Foreskin keratinocyte (primary cell): ENCODE measurements at places on chromosomes 12 and 14.
A peak's percentile ranks its signal among the peaks of the same experiment; 100 is the strongest.

- no peak for DNase-seq
Measured at GRCh38 chr12:57190037-57190436, 26.6 kb upstream of the NXPH4 start.

DNA sequence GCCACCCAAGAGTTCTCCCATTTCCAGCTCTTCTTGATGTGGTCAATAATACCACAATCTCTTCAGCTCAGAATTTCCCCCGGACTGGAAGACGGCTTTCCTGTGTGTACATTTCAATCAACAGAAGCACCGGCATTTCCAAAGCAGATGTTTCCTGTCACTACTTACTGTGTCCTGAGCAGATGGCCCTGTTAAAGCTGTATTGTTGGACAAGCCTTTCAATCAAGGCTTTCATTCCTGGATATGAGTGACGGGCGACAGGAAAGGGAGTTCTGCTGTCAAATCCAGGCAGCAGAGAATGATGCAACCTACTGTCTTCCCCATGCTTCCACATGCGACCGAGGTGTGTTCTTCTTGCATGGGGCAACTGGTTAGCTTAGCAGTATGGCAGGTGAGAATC, 76.4 kb upstream of the CCDC60 start:
- DNase-seq, result no peak

- no peak for DNase-seq
Measured at GRCh38 chr12:103503546-103504480, 8.0 kb upstream of the C12orf42 start.

DNA sequence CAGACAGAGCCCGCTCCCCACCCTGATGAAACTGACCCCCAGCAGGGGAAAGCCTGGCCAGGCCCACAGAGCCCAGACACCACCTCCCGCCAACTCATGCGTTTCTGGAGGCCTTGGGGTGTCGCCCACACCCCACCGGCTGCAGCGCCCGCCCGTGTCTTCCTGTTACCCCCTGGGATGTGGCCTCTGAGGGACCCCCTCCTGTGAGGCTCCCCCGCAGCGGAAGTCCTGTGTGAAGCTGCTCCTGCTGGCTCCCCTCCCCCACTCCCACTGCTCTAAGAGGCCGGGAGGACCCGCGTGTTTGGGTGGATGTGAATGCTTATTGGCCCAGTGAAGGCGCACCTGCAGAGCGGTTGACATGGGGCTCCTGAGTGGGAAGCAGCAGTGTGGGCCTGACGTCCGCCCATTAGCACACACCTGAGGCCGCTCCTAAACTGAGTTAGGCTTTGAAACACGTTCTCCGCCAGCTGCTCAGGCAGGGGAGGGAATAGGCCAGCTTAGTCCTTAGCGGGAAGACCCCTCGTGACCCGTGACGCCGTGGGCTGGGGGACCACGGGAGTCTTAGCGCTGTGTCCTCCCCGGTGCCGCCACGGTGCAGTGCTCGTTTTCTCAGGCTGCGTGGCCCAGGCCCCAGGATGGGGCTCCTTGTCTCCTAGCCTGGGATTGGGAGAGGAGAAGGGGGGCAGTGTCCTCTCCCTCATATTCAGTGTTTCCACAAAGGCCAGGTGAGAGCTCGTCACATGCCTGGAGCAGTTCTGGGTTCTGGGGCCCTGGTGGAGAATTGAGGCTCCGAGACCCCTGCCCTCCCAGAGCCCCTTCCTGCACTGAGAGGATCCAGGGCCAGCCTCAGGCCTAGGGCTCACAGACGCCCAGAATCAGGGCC, 323.4 kb upstream of the SFSWAP start:
- DNase-seq, result no peak

- no peak for DNase-seq
Measured at GRCh38 chr14:75662966-75663365, 1.9 kb downstream of the TTLL5 start.

- DNase-seq, result peak; percentile 62
Measured at GRCh38 chr12:49198431-49199155, 9.7 kb upstream of the TUBA1A start.

DNA sequence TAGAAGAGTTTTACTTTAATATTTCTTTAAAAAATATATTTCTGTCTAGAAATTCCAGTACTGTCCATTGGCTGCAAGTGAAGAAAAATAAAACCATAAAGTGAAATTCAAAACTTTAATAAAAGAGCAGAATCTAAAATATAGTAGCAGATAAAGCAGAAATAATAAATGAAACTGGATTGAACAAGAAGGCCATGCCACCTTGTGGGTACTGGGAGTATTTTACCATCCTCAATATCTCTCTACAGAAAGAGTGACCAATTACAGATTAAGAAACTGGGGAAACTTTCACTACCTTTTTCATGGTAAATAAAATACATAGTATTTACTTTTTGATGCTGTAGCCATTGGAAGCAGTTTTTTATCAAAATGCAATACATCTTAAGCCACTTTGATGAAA, 220.5 kb downstream of the BCAT1 start:
- DNase-seq, result peak; percentile 23

DNA sequence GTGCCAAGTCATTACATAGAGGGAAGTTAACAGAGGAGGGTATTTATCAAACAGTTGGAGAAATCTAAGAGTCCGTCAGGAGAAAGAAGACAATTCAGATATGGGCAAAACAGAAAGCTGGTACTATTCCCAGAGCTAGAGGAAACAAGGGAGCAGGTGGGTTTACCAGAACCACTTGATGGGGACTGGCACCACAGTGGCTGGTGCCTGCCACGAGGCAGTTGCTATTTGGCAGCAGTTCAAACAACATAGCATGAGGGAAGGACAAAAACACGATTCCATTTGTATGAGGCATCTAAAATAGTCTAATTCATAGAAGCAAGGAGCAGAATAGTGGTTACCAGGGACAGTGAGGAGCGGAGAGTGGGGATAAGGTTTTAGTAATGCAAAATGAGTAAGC, 24.6 kb upstream of the KLRD1 start:
- DNase-seq, result no peak

- no peak for DNase-seq
Measured at GRCh38 chr12:72966684-72967083, 694.5 kb downstream of the TRHDE start.

DNA sequence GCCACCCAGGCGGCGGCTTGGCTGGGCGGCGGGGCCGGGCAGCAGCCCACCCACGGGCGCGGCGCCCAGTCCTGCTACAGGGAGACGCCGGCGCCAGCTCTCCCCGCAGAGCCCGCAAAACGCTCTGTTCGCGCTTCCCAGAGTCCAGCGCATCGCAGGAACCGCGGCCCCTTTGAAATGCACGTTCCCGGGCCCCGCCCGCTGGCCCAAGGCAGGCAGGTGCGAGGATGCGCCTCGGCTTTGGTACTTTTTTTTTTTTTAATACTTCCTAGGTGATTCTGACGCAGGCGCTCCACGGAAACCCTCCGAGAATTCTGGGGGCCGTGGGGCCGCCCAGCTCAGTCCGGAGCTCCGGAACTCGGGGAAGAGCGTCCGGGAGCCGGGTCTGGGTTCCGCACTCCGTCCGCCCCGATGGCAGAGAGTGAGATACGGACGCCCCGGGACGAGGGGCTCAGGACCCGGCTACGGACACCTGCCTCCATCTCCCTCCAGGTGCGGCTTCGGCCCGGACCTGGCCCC, 483 bp downstream of the POC1B start:
- DNase-seq, result peak; percentile 59

GRCh38 chr12:110248096-110248447, 33.0 kb upstream of the ATP2A2 start:
- DNase-seq, result no peak

GRCh38 chr12:89267404-89267803, 84.9 kb downstream of the DUSP6 start:
- no peak for DNase-seq

GRCh38 chr12:110247340-110248095, 33.5 kb upstream of the ATP2A2 start:
- DNase-seq, result peak; percentile 99

GRCh38 chr14:67480011-67480410, 8.5 kb downstream of the TMEM229B start:
- no peak for DNase-seq

DNA sequence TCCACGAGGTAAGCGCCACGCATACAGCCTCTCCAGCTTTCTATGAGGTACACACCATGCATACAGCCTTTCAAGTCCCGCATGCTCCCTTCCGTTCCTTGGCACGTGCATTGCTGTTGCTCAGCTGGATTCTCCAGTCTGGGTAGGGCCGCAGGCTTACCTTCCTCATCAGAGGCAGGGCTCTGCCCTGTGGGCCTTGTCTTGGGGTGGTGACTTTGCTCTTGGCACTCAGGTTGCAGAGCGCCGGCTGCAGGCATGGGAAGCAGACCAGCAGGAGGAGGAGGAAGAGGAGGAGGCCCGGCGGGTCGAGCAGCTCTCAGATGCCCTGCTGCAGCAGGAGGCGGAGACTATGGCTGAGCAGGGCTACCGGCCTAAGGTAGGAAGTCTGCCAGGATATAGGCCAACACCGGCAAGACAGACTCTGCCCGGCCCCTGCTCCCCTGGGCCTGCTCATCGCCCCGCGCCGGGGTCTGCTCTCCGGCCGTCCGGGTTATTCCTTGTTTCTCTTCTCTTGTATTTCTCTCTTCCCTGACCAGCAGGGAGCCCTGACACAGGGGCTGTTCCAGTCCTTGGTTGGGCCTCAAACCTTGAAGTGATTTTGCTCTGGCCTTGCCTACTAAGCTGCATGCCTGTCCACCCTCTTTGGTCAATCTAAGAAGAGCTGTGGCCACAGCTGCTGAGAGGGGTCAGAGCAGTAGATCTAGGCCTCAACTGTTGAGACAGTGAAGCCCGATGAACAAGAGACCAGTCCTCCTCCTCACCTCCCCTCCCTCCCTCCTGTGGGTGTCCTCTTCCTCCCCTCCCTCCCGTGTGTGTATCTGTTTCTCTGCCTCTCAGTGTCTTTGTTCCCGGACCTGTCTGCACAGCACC, 15.3 kb downstream of the TCHP start:
- peak; percentile 2 for DNase-seq

- DNase-seq, result no peak
Measured at GRCh38 chr12:12518464-12518845, 44.2 kb downstream of the DUSP16 start.

GRCh38 chr12:86914721-86915120, 658.5 kb upstream of the MGAT4C start:
- DNase-seq, result no peak

GRCh38 chr12:45973526-45973925, 16.8 kb downstream of the SCAF11 start:
- DNase-seq, result no peak

DNA sequence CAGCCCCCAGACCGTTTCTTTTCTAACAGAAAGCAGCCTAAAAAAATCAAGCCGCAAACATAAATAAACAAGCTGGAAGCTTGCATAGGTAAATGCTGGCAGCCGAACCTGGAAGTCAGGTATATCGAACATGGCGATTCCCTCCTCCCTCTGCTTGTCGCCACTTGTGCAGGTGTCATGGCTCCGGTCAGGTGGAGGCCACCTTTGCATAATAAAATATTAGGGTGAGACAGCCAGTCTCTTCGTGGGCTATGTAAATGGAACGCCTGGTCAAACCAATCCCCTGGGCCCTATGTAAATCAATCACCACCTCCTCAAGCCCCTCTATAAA, 223.9 kb upstream of the DAAM1 start:
- no peak for DNase-seq

GRCh38 chr12:27610374-27610773, 85.9 kb upstream of the REP15 start:
- DNase-seq, result peak; percentile 86

- no peak for DNase-seq
Measured at GRCh38 chr14:104541905-104542465, 37.6 kb upstream of the C14orf180 start.

GRCh38 chr12:54166567-54167499, 22.0 kb downstream of the SMUG1 start:
- no peak for DNase-seq

DNA sequence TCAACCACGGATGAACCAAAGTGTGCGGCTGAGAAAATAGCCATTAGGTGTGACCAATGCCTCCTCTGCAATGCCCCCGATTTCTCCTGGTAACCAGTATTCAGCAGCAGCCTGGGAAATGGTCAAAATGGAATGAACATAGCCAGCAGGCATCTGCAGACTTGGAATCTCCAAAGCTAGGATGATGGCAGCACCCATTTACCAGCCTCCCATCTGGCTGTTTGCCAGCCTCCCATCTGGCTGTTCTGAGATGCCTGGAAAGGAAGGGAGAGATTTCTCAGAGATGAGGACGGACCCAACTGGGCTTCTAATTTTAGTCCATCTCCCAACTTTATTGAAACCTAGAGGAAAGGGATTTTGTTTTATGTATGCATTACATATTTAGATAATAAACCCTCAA, 16.2 kb downstream of the CLMN start:
- no peak for DNase-seq

DNA sequence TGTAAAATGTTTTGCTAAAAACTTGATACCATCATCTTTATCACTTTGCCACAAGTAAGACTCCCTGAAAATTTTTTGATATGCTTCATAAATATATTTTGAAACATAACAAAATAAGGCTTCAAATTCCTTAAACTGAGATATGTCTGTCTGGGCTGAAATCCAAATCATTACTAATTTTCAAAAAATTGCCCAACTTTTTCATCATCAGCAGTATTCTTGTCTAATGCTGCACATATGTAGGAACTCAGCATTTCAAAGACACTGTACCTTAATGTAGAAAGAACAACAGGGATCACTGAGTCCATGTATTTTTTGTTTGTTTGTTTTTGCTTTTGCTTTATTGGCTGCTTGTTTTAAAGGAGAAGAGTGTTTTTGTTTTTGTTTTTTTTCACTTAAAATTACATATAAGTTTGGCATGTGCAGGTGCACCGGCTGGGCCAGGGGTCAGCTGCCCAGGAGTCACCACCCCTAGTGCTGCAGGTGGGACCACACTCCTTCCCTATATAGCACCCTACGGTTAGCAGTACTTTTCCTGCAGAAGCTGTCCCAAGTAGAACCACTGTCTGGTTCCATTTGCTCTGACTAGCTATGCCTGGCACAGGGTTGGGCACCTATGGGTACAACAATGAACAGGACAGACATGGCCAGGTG, 231.2 kb downstream of the PIK3C2G start:
- DNase-seq, result peak; percentile 46

DNA sequence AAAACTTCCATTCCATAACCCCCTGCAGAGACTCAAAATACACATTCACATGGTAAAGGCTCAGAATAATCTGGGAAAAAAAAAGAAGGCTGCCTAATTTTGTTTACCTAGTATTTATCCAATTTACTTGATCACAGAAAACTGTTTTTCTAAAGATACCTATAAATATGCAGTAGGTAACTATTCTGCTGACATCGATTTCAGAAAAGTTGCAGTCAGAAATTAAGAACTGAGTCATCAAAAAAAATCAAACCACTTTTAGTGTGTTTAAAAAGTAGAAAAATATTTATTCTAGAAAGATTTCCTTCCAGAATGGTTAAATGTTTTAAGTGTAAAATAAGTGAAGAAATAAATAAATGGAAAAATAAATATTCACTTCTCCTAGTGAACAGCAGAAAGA, 254.5 kb upstream of the CAND1 start:
- DNase-seq, result no peak

GRCh38 chr12:5333096-5333495, 98.8 kb upstream of the NTF3 start:
- no peak for DNase-seq

DNA sequence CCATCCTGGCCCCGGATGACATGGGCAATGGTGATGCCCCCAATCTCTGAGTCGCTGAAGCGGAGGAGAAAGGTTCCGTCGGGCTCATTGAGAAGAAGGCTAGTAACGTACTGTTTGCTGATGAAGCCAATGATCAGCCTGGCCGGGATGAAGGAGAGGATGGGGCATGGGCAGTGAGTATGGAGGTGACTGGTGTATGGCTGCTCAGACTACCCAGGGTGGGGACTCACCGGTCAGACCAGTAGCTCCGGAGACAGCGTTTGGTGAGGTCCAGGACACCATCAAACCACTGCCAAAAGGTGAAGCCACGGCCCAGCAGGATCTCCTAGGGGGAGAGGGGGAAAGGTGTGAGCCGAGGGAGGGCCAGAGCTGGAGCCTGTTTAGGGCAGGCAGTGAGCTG, 10.9 kb downstream of the NAB2 start:
- no peak for DNase-seq
